Thoracic aorta (tissue), 2 donors: ENCODE measurements at places on chromosomes 2 and 18. TPM values are rescaled to one million over a fixed set of nuclear protein-coding genes. Genes with fewer than 3 reads are reported as not detected.

DNA sequence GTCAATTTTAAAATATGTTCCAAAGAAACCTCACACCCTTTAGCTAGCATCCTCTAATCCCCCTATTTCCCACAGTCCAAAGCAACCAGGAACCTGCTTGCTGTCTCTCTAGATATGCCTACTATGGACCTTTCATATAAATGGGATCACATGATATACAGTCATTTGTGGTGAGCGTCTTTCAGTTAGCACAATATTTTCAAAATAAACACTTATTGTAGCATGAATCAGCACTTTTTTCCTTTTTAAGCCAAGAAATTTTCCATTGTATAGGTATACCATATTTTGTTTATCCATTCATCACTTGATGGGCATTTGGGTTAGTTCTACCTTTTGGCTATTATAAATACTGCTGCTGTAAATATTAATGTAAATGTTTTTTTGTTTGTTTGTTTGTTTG lies 223.0 kb upstream of the DOK6 start:
- no peaks in the 10 kb centered on the region for H3K36me3 ChIP-seq
- no peaks in the 10 kb centered on the region for H3K27me3 ChIP-seq
- no peak overlapping the region for H3K27ac ChIP-seq
- no peak for DNase-seq
- no peaks in the 10 kb centered on the region for H3K4me1 ChIP-seq

DNA sequence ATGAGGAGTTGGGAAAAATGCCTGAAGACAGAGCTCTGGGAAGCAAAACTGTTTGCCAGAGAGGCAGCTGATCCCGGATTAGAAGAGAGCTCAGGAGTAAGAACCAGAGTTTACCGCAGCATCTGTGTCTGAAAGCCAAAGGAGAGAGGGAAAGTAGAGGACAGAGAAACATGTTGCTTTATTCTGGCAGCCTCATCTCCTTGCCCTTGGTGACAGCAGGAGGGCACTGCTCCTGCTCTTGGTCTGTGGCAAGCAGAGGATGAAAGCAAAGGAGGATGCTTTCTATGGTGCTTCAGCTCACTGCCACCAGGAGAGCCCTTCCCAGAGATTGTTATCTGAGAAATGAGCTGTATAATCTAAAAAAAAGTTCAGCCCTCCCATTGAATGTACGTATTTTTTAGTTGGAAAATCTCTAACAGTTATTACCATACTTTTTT lies 7.7 kb downstream of the SLC1A4 start:
- no peak overlapping the region for H3K27ac ChIP-seq
- H3K36me3 ChIP-seq = no peaks in the 10 kb centered on the region
- H3K4me1 ChIP-seq = peaks cover 5% of the 10 kb centered on the region
- H3K4me3 ChIP-seq = no peak overlapping the region

- no peaks in the 10 kb centered on the region for H3K27me3 ChIP-seq
- no peak for DNase-seq
- H3K4me1 ChIP-seq = peaks cover 63% of the 10 kb centered on the region
Measured at GRCh38 chr18:21099442-21099841, 12.2 kb downstream of the ROCK1 start.

GRCh38 chr2:174581491-174581890 lies 16.1 kb downstream of the WIPF1 start:
- DNase-seq = no peak
- H3K27ac ChIP-seq = no peak overlapping the region
- H3K36me3 ChIP-seq = peaks cover 8% of the 10 kb centered on the region
- no peaks in the 10 kb centered on the region for H3K27me3 ChIP-seq

DNA sequence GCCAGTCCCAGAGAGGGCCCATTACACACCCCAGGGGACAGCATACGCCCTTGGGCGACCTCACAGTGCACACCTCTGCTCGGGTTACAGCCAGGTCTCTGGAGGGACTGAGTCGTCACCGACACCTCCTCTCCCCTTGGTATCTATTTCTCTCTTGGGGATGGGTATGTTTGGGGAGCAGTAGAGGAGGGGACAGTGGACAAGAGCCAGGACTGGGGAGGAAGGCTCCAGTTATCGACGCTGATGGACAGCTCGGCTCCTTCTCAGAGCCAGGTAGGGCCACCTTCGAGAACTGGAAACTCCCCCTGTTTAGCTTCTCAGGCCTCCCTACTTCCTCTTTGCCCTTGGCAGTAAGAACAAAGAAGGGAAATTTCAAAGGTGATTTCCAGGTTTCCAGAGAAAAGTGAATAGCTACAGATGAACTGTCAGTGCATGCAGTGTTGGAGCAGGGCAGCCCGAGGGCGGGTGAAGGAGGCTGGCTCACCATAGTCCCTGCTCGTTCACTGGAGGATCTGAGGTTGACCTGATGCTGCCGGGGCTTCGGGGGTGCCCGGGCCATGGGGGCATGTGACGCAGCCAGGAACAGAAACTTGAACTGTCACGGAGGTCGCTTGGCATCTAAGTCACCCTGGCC lies 4.4 kb upstream of the SEMA4C start:
- H3K36me3 ChIP-seq = no peaks in the 10 kb centered on the region
- H3K27ac ChIP-seq = peak overlapping the region; percentile 44
- H3K27me3 ChIP-seq = no peaks in the 10 kb centered on the region

GRCh38 chr2:174039551-174040416 lies 74.6 kb upstream of the SP3 start:
- H3K4me3 ChIP-seq = peak overlapping the region; percentile 56
- peak; percentile 62 for DNase-seq
- no peaks in the 10 kb centered on the region for H3K36me3 ChIP-seq
- H3K4me1 ChIP-seq = peaks cover 15% of the 10 kb centered on the region

DNA sequence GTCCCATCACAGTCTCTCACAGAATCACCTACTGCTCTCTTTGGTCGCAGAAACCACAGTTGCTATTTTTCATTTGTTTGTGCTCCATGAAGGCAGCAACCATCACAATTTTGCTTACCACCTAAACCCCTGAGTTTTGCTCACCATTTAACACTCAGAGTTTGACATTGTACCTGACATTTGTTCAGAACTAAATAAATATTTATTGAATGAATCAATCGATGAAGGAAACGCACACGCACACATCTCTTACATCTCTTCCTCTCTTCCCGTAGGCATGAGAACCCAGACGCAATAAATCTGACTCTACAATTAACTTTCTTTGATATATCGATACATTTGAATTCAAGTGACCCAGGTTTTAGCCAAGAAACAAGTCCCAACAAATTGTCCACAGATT lies 105.5 kb upstream of the RNF152 start:
- no peaks in the 10 kb centered on the region for H3K27me3 ChIP-seq
- H3K4me3 ChIP-seq = no peak overlapping the region
- DNase-seq = no peak
- H3K27ac ChIP-seq = peak overlapping the region; percentile 50
- H3K36me3 ChIP-seq = no peaks in the 10 kb centered on the region

DNA sequence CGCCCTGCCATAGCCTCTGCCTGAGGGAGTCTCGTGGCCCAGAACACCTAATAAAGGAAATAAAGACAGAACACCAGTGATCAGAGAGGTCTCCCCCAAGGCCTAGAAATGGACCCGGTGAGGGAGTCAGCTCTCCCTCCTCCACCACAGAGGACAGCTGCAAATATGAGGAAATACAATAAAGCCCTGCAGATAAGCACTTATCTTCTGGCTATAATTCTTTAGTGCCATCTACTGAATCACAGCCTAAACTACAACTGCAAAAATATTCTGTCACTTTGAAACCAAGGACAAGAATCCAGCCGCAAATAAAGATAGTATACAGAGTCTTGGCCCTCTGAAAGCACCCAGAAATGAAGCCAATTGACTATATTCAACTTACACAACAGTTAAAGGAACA lies 42.4 kb upstream of the TACR1 start:
- DNase-seq = no peak
- H3K36me3 ChIP-seq = no peaks in the 10 kb centered on the region
- no peak overlapping the region for H3K27ac ChIP-seq
- no peak overlapping the region for H3K4me3 ChIP-seq
- H3K4me1 ChIP-seq = no peaks in the 10 kb centered on the region
- no peaks in the 10 kb centered on the region for H3K27me3 ChIP-seq

- H3K4me3 ChIP-seq = no peak overlapping the region
- no peak for DNase-seq
- no peaks in the 10 kb centered on the region for H3K27me3 ChIP-seq
- H3K4me1 ChIP-seq = no peaks in the 10 kb centered on the region
- no peak overlapping the region for H3K27ac ChIP-seq
- no peaks in the 10 kb centered on the region for H3K36me3 ChIP-seq
Measured at GRCh38 chr18:41805341-41805740, 149.7 kb upstream of the PIK3C3 start.

DNA sequence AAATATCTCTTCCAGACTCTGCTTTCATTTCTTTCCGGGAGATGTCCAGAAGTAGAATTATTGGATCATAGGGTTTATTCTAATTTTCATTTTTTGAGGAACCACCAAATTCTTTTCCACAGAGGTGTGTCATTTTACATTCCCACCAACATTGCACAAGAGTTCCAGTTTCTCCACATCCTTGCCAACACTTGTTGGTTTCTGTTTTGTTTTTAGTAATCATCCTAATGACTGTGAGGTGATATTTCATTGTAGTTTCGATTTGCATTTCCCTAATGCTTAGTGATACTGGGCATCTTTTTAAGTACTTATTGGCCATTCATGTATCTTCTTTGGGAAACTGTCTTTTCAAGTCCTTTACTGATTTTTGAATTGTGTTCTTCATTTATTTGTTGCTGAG lies 513.1 kb downstream of the PARD3B start:
- DNase-seq = no peak
- H3K4me3 ChIP-seq = no peak overlapping the region
- H3K27ac ChIP-seq = no peak overlapping the region
- no peaks in the 10 kb centered on the region for H3K4me1 ChIP-seq

- no peaks in the 10 kb centered on the region for H3K36me3 ChIP-seq
- H3K4me3 ChIP-seq = peak overlapping the region; percentile 51
- no peaks in the 10 kb centered on the region for H3K27me3 ChIP-seq
- DNase-seq = peak; percentile 93
Measured at GRCh38 chr2:102063941-102064678, 72.3 kb downstream of the IL1R2 start.

- H3K27ac ChIP-seq = no peak overlapping the region
- H3K4me3 ChIP-seq = no peak overlapping the region
- no peak for DNase-seq
- H3K27me3 ChIP-seq = no peaks in the 10 kb centered on the region
- no peaks in the 10 kb centered on the region for H3K36me3 ChIP-seq
Measured at GRCh38 chr2:127796389-127796788, 14.6 kb downstream of the WDR33 start.

DNA sequence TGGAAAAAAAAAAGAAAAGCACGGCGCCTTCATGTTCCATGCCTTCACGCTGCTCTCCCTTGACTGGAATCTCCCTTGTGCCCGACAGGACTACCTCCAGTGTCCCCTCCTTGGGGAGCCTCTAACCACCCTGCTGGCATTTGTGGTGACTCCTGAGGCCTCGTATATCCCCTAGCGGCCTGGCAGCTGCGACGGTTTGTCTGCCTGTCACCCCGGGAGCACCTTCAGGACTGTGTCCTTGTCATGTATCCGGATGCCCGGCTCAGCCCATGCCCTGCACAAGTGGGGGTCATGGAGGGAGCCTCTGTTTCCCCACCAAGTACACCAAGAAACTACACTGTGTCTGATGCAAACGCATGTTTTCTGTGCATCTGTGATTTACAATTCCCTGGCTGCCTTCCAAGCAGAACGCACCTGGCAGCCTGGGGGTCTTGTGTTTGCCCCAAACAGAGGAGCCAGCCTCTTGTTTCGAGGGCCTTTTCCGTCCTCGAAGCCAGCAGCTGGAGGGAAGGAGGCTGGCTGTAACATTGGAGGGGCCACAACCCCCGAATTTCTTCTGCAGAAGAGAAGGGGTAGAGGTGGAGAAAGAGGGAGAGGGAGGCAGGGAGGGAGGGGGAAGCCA lies 18.9 kb downstream of the TWIST2 start:
- H3K27ac ChIP-seq = peak overlapping the region; percentile 66
- no peaks in the 10 kb centered on the region for H3K27me3 ChIP-seq
- H3K36me3 ChIP-seq = no peaks in the 10 kb centered on the region

DNA sequence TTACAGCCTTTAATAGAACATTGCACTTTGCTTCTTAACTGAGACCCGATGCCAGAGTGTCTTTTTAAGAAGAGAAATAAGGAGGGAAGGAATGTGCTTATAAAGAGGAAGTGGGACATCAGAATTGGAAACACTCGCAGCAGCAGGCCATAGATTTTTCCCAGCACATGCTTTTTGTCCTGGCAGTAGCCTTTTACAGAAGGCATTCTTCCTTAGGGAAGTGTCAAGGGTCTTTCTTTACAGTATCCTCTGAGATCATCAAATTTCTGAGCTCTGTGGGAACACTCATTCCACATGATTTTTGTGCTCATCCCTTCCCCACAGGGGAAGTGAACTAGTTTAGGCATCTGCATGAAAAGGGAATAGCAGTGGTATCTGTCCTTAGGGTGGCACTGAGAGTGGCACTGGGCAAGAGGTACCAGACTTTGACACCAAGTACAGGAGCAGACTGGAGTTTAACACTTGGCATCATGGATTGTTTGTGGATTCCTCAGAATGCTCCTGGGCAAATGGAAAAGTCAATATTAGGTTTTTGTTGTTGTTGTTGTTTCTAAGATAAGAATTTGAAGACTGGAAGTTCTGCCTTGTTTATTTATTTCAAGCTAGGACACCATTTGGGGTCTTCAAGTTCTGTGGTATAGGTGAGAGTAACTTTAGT lies 4.1 kb downstream of the MYO1B start:
- no peaks in the 10 kb centered on the region for H3K27me3 ChIP-seq
- H3K27ac ChIP-seq = no peak overlapping the region
- no peak overlapping the region for H3K4me3 ChIP-seq
- no peaks in the 10 kb centered on the region for H3K36me3 ChIP-seq

DNA sequence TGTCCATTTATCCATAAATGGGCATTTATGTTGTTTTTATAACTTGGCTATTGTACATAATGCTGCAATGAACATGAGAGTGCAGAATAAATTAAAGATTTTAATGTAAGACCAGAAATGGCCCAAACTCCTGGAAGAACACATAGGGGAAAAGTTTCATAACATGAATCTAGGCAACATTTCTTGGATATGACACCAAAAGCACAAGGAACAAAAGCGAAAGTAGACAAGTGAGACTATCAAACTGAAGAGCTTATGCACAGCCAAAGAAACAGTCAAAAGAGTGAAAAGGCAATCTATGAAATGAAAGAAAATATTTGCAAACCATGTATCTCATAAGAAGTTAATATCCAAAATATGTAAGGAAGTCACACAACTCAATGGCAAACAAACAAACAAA lies 5.8 kb downstream of the IL36A start:
- no peaks in the 10 kb centered on the region for H3K36me3 ChIP-seq
- H3K27ac ChIP-seq = no peak overlapping the region
- no peak for DNase-seq
- no peaks in the 10 kb centered on the region for H3K4me1 ChIP-seq
- H3K4me3 ChIP-seq = no peak overlapping the region

The UNC80 gene
- total RNA-seq = not detected

The HOXD10 gene
- total RNA-seq = not detected

The PPP1R1C gene
- not detected for total RNA-seq

The METTL4 gene
- 8.3 TPM for total RNA-seq

The SNED1 gene
- total RNA-seq = 133 TPM

The LOXHD1 gene
- total RNA-seq = 0.27 TPM

The ZNF385B gene
- total RNA-seq = 1.9 TPM

The FAP gene
- total RNA-seq = 21.3 TPM

The UGT1A4 gene
- total RNA-seq = not detected
